Left renal pelvis (tissue), 4 donors: ENCODE measurements at places on chromosomes 2 and 18.

DNA sequence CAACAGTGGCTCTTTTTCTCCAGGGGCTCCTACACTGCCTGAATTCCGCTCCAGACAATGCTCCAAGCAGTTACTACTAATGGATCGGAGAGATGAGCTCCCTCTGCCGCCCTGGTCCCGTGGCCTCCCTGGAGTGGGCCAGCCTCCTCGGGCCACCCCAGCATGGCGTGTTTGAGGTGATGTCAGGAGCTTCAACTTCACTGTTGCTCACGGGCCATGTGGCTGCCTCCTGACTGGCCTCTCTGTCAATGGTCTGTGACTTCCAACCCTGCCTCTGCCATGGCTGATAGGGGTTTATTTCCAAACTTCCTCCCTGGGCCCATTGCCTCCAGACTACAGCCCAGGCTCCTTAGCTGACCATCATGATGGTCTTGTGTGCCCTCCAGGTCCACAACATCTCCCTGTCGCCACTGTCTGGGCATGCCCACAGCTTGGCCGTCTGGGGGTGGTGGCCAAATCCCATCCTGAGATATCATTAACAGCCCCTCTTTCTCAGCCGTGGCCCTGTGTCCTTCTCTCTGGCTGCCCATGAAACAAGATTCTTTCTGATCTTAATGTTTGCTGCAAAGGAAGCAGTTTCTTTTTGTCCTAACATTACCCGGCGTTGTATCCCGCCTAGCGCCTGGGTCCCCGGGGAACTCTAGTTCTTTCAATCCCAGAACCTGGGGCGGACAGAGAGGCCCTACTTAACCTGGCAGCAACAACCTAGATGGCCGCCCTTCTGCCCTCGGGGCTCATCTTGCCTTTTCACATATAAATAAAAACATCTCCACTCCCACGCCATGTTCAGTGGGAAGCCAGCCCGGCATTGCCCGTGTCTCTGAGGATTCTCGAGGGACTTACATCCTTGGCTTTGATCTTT lies 38.1 kb downstream of the ATOH8 start:
- DNase-seq, result no peak

- no peak for DNase-seq
These were observed 478.9 kb downstream of the EIPR1 start for GRCh38 chr2:2898744-2899143.

GRCh38 chr18:44682201-44682870 lies 1.6 kb downstream of the SETBP1 start:
- DNase-seq, result no peak

DNA sequence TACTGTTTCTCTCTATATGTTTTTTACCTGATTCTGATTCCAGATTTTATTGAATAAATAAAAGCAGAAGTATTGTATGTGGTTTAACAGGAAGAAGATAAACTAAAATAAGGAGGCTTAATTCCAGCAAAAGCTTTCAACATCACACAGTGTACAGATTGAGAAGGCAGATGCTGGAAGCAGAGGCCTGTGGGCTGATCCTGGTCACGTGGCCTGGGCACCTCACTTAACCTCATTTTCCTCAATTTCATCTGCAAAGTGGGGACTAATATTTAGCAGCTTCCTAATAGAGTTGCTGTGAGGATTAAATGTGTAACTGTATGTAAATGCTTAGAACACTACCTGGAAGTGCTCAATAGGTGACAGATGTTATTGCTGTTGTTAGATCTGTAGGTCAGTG lies 58.0 kb downstream of the CDCA7 start:
- DNase-seq, result no peak

- DNase-seq, result no peak
These were observed 424.4 kb downstream of the DSEL start for GRCh38 chr18:67092141-67092540.

DNA sequence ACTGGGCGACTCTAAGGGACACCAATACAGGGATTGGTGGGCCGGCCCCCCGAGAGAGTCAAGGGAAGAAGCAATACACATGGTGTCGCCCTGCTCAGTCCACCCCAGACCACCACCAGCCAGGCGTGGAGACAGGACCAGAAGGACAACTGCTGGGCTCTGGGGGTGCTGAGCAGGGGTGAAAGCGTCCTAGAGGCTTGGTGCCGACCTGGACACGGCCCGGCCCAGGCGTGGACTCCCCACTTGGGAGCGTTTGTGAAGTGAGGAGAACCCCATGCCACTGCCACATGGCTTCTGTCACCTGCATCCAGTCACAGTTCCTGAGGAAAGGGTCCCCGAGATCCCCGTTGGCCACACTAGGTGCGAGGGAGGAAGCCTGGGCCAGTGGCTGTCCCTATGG lies 35.4 kb upstream of the ITM2C start:
- DNase-seq, result no peak

- DNase-seq, result peak; percentile 59
These were observed 8.1 kb downstream of the LBH start for GRCh38 chr2:30239308-30239985.
